ENCODE measurements at places on chromosomes 16 and 17.

- DNase-seq, result no peak
Observed at GRCh38 chr16:83933885-83934683, 19.0 kb upstream of the OSGIN1 start.

- DNase-seq, result no peak
Observed at GRCh38 chr17:80813318-80813717, 178.3 kb upstream of the CHMP6 start.

DNA sequence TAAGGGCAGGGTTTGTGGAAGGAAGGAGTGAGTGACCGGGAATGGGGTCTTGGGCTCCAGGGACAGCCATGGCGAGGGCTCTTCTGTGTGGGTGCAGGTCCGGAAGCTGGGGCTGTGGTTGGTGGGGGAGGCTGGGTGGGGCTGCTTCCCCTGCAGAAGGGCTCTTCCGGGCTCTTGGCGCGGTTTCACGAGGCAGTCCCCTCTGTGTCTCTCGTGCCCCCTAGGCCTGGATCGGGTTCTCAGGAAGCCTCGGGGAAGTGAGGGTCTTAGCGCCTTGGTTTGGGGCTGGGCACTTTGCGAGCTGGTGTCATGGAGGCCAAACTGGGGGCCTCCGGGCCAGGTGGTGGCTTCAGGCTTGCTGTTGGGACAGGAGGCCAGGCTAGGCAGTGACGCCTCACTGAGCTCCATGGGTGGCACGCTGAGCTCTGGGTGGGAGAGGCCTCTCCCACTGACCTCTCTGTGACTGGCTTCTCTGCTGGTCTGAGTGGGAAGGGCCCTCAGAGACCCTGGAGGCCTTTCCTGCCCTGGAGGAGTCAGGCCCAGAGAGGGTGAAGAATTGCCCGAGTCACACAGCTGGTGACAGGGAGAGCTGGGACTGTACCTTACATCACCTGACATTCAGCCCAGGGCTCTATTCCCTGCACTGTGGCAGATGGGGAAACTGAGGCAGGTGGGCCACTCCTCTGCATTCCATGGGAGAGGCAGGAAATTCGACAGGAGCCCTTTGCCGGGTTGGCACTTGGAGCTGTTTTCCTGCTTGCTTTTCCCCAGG, 8.2 kb downstream of the ADCY7 start:
- DNase-seq, result no peak

DNA sequence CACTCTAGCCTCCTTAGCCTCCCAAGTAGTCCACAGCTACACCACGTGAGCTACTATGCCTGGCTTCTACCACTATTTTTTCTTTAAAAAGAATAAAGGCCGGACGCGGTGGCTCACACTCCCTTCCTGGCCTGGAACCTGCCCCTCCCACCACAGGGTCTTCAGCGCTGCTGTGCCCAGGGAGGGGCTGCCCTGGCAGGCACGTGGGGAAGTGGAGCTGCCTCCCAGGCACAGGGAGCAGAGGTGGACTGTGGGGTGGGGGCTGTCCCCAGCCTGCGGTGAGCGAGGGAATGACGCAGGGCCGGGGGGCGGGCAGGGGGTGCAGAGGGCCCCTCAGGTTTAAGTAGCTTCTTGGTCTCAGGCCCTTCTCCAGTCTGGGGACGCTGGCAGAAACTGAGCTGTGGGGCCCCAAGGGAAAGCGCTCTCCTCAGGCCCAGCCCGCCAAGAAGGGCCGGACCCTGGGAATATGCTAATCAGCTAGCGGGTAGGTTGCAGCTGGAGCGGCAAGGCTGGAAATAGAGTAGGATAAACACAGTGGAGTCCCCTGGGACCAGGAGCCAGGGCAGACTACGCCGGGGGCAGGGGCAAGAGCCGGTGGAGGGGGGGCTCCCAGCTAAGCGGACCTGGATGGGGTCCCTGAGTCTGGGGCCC, 46.8 kb downstream of the TIMM22 start:
- DNase-seq, result no peak

- no peak for DNase-seq
Observed at GRCh38 chr17:59409336-59410048, 78.0 kb downstream of the YPEL2 start.

DNA sequence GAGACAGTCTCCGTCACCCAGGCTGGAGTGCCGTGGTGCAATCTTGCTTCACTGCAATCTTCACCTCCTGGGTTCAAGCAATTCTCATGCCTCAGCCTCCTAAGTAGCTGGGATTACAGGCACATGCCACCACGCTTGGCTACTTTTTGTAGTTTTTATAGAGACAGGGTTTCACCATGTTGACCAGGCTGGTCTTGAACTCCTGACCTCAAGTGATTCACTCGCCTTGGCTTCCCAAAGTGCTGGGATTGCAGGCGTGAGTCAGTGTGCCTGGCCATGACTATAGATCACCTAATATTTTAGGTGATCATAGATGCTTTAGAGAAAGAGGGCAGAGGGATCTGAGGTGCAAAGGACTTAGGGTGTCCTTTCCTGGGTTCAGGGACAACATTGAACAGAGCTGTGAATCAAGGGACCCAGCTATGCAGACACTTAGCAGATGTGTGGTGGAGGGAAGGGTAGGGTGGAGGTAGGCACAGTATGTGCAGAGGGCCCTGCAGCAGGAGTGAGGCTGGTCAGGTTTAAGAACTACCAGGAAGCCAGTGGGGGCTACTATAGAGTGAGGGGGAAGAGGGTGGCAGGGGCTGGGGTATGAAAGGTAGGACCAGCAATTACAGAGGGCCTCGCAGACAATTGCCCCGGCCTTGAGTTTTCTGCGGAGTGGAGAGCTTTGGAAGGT, 116.5 kb downstream of the CMIP start:
- no peak for DNase-seq

DNA sequence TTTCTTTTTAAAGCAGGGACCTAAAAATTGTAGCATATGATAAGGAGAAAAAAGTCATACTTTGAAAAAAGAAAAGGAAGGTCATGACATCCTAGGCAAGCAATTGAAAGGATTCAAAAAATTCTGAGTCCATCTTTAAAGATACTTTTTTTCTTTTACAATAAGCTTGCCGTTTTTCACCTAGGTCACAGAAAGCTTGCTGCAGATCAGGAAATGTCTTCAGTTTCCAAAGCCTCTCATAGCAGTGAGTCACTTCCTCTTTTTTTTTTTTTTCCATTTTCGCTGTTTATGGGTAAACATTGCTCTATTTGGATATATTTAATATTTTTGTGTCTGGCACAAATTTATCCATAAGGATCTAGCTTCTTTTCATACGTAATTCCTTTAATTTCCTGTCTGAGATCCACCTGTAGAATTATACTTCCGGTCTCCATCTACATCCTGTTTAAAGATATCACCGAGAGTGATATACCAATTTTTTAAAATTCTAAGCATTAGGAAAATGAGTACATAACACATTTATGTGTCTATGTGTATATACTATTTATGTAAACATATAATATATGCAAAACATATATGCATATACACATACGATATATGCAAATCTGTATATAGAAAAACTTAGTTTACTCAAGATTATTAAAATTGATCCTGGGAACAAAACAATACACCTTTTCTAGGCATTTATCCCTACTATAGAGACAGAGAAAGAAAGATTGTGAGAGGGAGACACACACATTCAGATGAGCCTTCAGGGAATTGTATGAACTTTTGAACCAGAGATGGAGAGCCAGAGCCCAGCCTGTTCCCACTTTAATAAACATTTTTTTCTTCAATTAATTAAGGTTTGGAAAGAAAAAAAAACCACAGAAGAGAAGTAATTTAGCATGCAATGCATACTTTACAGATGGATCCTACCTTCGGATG, 134.4 kb downstream of the SKAP1 start:
- no peak for DNase-seq

DNA sequence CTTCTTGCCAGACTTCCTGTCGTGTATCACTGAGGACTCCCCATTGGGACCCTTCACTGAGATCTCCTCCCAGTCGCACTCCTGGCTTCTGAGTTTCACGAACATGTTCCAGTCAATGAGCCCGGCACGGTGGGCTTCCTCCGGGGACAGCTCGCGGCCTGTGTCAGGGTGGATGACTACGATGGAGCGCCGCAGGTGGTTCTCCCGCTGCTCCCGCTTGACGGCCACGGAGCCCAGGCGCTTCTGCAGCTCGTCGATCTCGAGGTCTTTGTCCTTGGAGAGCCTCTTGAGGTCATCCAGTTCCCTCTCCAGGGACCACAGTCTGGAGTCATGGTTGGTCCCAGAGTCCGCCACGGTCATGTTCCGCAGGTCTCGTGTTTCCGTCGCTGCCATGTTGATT, 36.2 kb downstream of the UBN1 start:
- no peak for DNase-seq

- DNase-seq, result peak; percentile 62
Observed at GRCh38 chr17:43367737-43368242, 31.0 kb upstream of the ARL4D start.

GRCh38 chr16:31477220-31478216, 5.4 kb upstream of the SLC5A2 start:
- DNase-seq, result no peak

- no peak for DNase-seq
Observed at GRCh38 chr17:7884581-7885366, 3.8 kb upstream of the CHD3 start.

- DNase-seq, result no peak
Observed at GRCh38 chr17:77329741-77330531, 189.2 kb downstream of the SEC14L1 start.

- DNase-seq, result no peak
Observed at GRCh38 chr16:56614549-56614991, 6.2 kb downstream of the MT2A start.
